ENCODE measurements at places on chromosomes 5 and 9.

- DNase-seq = no peak
Measured at GRCh38 chr5:4772591-4772990, 367.5 kb upstream of the ADAMTS16 start.

DNA sequence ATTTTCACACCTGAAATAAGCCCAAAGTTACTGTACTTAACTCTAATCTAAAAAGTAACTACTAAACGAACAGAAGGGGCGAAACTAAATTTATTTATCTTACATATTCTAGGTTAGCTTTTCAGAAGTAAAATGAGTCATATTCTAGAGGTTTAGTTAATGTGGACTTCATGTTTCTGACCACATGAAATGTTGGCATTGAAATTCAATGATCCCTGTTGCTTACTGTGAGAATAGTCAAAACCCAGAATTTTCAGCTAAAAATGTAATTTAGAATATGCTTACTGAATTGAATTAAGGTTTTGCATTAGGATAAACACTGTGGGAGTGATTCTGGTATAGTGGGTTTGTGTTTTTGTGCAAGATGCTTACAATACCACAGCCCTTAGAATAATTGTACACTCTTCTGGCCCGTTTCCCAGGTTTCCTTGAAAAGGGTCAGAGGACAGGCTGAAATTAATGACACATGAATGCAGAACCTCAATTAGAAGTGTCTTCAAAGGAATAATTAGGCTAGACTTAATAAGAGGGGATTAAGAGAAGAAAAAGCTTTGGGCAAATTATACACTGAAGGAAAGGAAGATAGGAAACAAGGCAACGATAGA is 1.4 kb upstream of the SNX18 start:
- DNase-seq = no peak

DNA sequence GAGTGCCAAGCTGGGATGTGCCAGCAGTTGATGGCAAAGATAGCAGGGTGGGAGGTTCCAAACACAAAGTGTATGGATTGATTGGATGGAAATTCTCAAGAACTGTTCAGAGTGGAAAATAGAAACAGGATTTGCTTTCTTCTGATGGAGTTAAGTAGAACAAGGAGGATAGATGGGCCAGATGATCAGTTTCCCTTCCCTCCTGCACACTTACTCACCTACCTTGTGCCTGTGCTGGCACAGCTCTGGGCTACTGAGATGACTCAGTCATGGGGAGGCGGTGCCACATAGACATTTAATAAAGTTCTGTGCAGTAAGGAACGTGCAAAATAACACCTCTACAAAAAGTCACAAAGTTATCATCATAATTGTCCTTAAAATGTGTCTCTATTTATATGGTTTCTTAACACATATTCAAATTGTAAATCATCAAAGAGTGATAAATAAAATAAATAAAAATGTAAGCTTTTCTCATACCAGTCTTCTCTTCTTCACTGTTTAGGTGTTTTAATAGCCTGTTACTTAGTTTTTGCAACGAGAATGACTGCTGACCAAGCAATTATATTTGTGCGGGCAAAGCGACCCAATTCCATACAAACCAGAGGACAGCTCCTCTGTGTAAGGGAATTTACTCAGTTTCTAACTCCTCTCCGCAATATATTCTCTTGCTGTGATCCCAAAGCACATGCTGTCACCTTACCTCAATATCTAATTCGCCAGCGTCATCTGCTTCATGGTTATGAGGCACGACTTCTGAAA is 12.7 kb downstream of the PTPDC1 start:
- DNase-seq = no peak

GRCh38 chr5:14513266-14513665 is 68.3 kb upstream of the OTULINL start:
- no peak for DNase-seq

DNA sequence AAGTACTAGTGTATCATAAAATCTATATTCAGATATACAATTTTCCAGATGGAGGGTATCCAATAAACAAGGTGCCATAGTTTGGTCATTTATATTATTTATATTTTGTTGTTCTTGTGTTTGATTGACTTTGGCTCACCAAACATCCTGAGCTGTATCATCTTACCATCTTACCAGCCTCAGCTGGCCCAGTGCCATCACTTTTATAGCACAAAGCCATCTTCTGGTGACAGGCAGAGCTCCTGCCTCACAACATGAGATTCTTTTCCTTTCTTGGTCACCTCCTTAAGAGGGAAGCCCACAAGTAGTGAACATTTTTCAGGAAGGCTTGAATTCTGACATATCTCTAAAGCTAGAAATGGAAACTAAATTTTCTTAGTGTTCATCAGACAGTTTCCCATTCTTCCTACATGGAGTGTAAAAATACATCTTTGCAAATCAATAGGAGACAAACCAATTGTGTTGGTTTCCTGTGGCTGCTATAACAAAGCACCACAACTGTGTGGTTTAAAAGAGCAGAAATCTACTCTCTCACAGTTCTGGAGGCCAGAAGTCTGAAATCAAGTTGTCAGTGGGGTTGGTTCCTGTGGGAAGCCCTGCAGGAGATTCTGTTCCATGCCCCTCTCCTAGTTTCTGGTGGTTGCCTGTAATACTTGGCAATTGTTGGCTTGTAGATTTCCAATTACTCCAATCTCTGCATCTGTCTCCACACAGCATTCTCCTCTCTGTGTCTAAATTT is 341.8 kb downstream of the MAN2A1 start:
- DNase-seq = no peak

DNA sequence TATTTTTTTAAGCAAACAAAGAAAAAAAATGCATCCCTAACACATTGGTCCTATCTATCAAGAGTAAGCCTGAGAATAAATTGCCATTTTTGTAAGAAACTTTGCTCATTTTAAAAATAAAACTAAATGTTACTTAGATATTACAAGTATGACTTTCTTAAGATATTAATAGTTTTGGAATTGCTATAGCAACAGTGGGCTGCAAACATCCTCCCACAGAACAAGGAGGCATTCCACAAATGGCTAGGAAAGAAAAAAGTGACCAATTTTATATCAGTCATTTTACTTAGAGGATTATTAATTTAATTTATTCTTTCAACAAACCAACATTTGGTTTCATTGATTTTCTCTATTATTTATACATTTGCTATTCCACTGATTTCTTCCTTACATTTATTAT is 63.7 kb downstream of the LURAP1L start:
- no peak for DNase-seq

Data from stimulated activated CD8-positive, alpha-beta memory T cell treated with anti-CD3 and anti-CD28 coated beads, Interleukin-4, amount 100 ng/mL, for 4 hours (primary cell).